Tongue (tissue), 3 donors: ENCODE measurements at places on chromosomes 12 and 14. TPM values are rescaled to one million over a fixed set of nuclear protein-coding genes. Genes with fewer than 3 reads are reported as not detected.

- no peak for DNase-seq
Measured at GRCh38 chr14:74246542-74246941, 7.3 kb downstream of the VSX2 start.

SERPINA10 gene
- not detected for total RNA-seq

DNA sequence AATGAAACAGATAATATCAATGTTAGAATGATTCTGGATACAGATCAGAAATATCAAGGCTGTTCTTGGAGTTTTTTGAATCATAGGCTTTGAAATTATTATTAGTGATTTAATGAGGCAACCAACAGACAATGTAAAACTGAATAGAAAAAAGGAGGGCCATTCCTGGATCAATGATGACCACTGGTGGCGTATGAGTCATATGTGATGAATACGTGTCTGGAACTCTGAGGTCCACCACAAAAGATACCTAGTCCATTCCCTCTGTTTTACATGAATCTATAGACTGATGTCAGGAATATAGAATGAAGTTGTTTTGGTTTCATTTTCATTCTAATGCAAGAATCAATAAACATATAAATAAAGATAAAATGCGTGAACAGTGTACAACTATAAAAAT lies 78.3 kb upstream of the RTL1 start:
- DNase-seq = no peak

DNA sequence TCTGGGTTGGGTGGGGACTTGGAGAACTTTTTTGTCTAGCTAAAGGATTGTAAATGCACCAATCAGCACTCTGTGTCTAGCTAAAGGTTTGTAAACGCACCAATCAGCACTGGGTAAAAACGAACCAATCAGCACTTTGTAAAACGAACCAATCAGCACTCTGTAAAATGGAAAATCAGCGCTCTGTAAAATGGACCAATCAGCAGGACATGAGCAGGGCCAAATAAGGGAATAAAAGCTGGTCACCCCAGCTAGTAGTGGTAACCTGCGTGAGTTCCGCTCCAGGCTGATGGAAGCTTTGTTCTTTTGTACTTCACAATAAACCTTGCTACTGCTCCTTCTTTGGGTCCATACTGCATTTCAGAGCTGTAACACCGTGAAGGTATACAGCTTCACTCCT lies 1.7 kb upstream of the ACOT2 start:
- DNase-seq = no peak
